ENCODE measurements at places on chromosomes 1 and 21.

DNA sequence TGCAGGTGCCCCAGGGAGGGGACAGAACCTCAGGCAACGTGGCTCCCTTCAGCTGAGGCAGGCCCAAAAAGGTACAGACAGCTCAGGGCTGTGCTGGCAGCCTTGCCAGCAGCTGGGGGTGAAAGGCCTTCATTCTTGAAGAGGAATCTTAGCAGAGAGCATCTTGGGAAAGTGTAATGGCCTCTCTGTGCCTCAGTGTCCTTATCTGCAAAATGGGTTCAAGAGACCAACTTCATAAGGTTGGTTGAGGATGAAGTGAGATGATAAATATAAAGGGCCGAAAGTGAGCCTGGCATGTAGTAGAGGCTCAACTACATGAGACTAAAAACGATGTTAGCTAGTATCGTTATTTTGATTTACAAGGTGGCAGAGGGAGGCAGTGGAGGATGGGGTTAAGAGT is 26.2 kb downstream of the TMCO4 start:
- DNase-seq, result no peak

- no peak for DNase-seq
Measured at GRCh38 chr1:172776071-172776470, 117.2 kb downstream of the FASLG start.

DNA sequence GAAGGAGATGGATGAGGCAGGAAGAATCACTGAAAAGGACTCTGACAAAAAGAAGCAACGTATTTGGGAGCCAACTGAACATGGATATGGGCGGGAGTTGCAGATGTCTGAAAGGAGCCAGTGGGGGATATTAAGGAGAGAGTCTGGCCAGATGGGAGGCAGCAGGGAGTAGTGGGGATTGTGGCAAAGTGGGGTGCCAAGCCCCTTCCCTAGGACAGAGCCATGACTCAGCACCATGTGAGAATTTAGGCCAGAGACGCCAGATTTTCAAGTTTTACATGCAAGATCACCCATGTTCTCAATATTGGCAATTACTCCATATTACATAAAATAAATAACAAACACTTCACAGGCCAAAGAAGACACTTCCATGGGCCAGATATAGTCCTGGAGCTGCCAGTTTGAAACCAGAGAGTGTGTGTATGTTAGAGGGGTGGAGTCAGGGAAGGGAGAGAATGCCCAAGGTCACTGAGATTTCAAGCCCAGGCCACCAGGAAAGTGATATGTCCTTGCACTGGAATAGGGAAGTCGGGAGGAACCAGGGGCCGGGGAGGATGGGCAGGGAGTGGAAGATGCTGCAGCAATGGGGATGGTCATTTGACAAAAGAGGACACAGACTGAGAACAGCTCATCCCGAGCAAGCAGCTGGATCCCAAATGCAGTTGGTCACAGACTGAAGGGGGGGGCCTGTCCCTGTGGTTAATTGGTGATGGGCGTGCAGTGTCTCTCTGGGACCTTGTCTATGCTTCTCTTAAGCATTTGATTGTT is 23.5 kb downstream of the TMEM51 start:
- DNase-seq, result no peak

- DNase-seq, result peak; percentile 65
Measured at GRCh38 chr1:235207209-235207565, 46.1 kb upstream of the RBM34 start.

GRCh38 chr1:211257826-211258225 is 1.3 kb upstream of the RCOR3 start:
- no peak for DNase-seq

- DNase-seq, result no peak
Measured at GRCh38 chr1:15623435-15623834, 6.2 kb downstream of the DDI2 start.

DNA sequence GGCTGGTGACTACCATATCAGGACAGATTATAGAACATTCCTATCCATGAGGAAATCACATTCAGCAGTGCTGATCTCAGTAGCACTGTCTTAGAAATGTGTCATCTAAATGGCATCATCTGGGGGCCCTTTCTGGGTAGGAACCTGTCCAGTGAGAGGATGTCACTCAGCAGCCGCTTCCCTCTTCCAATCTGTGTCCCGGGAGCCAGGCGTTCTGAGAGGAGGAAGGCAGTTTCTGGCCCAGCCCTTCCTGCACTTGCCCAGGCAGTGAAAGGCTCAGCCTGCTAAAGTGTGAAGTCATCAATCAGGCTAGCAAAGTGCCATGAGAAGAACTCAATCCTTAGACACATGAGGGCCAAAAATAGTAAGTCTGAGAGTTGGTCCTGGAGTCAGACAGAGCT is 25.6 kb downstream of the RAB4A start:
- no peak for DNase-seq

GRCh38 chr1:42423681-42424080 is 32.1 kb downstream of the ZMYND12 start:
- no peak for DNase-seq

GRCh38 chr1:198340139-198340538 is 183.3 kb downstream of the NEK7 start:
- DNase-seq, result no peak

DNA sequence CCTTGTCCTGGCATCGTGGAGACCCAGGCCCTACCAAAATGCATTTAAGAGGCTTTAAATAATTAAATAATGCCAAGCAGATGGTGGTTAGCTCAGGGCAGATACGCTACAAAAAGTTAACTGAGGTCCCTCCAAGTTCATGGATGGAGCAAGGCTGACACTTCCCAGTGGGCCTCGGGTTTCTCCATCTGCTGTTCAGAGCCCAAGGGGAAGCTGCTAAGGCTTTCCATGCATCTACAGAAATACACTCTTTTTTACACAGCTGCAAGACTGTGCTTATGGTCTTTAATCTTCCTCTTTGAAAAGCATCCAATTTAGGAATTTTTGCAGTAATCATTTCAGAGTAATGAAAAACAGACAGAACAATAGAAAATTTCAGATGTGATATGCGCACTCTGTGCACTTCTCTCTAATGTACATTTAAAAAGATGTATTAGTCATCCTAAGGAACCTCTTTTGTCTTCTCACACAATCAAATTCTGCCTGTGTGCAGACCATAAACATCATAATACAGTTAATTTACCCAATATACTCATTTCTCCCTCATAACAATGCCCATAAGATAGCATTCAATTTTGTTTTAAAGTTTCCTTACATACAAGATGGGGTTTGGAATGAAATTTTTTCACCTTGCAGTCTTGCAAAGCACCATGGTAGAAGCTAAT is 173.2 kb upstream of the ATP1B1 start:
- no peak for DNase-seq

DNA sequence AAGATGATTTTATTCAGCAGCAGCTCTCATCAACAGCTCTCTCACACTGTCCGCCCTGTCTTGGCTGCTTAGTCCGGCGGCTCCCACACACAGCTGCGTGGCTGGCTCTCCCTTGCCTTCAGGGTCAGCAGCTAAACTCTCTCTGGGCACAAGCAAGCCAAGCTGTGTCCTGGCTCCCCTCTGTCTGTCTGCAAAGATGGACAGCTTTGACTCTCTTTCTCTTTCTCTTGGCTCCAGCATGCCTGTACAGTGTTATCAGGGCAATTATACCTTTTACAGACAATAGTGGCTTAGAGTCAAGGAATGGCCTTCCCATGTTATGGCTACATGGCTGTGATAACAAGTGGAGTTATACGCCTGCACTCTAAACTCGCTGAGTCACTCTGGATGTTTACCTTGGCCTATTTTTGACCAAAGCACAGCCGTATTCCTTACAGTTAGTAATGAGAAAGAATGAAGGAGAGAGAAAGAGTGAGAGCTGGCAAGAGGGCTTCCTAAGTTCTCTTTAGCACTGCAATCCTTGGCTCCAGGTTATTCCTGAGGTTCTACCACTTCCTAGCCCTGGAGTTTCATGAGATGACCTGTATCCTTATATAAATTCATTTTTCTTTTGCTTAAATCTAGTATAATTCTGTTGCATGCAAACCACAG is 59.9 kb upstream of the ZSWIM5 start:
- no peak for DNase-seq

DNA sequence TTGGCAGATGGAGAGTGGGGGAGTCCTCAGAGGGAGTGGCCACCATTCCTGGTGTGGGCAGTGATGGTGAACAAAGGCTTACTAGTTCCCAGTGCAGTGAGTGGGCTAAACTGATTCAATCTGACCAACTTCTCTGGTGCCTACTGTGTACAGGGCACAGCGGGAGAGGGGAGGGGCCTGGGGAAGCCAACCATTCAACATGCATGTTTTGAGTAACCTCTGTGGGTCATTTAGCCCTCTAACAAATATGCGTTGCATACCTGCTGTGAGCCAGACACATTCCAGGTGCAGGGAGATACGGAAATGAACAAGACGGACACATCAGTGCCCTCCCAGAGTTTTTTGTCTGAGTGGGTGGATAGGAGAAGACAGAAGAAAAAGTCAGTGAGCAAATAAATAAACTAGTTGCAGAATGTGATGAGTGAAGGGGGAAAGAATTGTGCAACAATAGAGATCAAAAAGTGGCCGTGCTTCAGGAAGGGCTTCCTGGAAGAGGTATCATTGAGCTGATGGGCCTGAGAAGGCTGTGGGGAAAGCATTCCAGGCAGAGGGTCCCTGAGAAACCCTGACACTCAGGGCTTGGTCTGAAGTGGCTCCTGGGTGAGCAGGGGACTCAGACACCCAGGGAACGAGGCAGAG is 78.8 kb downstream of the EPHB2 start:
- no peak for DNase-seq

DNA sequence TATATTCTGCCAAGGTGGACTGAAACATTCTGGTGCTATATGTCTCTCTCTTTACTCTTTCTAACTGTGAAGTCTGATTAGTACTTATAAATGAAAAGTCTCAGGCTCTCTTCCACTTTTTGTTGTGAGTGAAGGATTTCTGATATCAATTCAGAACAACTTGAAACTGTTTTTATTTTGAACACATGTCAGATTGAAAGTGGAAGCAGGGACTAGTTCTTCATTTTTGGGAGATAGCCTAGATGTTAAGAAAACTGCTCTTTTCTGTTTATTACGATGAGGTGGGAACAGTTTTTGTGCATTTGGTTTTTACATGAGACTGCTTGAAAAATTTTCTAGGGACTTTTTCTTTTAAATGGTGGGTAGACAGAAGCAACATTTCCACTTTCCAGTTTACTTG is 14.5 kb upstream of the GBP3 start:
- DNase-seq, result no peak

GRCh38 chr1:176996456-176997090 is 167.9 kb downstream of the ASTN1 start:
- no peak for DNase-seq

- no peak for DNase-seq
Measured at GRCh38 chr1:219798283-219799030, 129.9 kb downstream of the SLC30A10 start.

GRCh38 chr1:210684466-210685294 is 356.0 kb downstream of the HHAT start:
- DNase-seq, result no peak

DNA sequence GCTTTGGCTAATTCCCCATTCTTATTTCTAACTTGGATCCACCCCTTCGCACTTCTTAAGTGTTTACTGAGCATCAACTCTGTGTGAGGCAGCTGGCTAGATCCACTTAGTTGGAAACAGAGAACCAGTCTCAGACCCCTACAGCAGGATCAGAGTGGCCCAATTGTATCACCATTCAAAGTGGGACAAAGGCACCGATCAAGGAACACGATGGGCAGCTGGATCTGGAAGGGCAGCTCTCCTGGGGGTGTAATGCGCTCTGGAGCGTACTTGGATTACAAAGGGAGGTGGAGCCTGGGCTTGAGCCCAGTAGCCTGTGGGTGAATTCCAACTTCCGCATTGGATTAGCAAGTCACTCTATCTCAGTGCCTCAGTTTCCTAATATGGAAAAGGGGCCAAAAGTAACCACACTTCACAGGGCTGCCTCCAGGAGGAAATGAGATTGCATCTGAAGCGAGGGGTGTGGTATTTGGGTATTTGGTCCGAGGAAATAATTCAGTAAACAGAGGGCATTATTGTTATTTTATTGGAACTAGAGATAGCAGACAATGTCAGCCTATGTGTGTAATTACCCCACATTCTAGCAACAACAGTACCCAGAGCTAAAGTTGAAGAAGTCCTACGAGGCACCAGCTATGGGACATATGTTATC is 11.9 kb downstream of the ECE1 start:
- DNase-seq, result no peak

- DNase-seq, result no peak
Measured at GRCh38 chr1:61011561-61012263, 70.6 kb upstream of the NFIA start.

GRCh38 chr1:160148121-160148520 is 3.3 kb upstream of the ATP1A4 start:
- DNase-seq, result no peak

DNA sequence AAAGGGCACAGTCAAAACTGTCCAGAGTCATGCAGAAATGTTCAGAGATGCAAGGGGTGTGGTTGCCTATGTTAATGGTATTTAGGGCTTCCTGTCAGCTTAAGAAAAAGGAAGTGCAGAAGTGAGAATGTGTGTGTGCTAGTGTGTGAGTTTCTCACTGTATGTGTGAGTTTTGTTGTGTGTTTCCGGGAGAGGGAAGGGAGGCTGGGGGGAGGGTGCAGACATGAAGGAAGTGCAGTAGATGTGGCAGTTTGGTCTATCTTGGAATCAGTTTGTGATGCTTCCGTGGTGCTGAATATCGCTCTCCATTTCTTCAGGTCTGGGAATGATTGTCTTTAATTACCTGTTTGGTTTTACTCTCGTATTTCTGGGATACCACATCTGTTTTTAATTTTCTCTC is 16.5 kb upstream of the ATP6V1G3 start:
- DNase-seq, result peak; percentile 55

DNA sequence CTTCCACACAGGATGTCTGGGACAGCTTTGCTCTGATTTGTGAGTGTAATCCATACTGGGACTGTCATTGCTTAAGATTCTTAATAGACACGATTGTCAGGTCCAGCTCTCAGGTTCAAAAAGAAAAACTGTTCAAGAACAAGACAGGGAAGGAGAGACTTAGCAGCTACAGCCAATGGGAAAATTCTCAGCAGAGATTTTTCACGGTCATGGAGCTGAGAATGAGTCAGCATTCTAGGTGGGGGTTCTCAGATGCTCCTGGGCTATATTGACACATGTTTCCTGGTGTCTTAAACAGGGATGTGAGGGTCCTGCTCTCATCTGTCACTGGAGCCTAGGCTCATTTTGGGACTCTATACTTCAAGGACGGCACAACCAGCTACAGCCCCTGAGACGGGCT is 318.3 kb downstream of the RRAGC start:
- DNase-seq, result no peak
